Right ventricle myocardium superior (tissue), 1 donor: ENCODE measurements at places on chromosomes 7 and 10. TPM values are rescaled to one million over a fixed set of nuclear protein-coding genes. Genes with fewer than 3 reads are reported as not detected.

DNA sequence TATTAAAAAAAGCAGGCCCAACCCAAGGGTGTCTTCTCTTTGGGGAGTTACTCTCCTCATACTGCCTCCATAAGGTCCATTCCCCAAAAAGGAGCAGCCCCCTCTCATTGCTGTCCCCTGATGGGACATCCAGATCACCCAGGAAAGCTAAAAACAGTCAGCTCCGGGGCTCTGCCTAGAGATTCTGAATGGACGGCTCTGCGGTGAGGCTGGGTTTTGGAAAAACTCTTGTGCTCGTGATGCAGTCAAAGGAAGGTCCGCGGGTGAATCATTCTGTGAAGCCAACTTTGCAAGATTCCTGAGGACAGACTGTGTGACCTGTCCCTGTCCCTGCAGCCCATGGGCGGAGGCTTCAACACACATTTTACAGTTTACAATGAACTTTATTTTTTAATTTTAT, 351.5 kb downstream of the TYW1 start:
- DNase-seq, result no peak

GRCh38 chr7:146423446-146423845, 306.8 kb downstream of the CNTNAP2 start:
- no peak for DNase-seq

DNA sequence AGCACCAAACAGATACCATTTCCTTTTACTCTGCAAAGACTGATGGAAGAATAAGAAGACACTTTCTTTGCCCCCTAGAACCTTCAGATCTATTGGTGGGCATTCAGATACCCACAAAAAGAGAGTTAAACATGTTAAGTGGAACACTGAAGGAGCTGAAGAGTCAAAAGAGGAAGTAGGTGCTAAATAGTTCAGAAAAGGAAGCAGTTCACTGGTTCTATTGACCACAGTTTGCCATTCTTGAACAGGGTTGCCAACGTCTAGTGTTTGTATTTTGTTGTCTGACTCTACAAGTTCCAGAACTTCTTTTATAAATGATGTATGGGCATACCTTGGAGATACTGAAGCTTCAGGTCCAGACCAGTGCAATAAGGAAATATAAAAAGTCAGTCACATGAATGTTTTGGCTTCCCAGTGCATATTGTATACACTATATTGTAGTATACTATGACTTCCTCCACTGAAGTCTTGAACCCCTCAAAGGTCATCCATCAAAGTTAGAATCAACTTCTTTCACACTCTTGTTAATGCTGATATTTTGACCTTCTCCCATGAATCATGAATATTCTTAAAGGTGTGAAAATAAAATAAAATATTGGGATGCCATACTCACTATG, 47.5 kb upstream of the AGR3 start:
- DNase-seq, result no peak

Gene EGFR
- 10.1 TPM for total RNA-seq

Gene CFTR
- 0.86 TPM for total RNA-seq

DNA sequence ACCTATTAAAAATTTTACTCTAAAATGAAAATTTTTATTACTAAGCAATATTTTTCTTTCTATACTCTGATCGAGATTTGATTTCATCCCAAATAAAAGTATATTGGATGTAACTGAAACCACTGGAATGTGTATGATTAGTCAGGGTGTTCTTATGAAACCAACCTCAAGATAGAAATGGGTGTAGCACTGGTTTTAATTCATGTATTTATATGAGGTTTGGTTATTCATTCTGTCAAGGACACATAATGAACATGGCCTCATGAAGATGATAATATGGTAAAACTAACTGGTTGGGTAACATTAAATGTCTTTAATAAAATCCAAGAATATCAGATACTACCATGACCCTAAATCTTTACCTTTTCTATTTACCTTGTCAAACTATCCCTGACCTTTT, 197.7 kb downstream of the SEMA3A start:
- no peak for DNase-seq

- no peak for DNase-seq
Observed at GRCh38 chr10:103168438-103168837, 24.6 kb downstream of the NT5C2 start.

- DNase-seq, result no peak
Observed at GRCh38 chr7:92758796-92759431, 77.5 kb downstream of the CDK6 start.

Gene FFAR4
- total RNA-seq, result 0.16 TPM

Gene IFIT1B
- total RNA-seq, result not detected

DNA sequence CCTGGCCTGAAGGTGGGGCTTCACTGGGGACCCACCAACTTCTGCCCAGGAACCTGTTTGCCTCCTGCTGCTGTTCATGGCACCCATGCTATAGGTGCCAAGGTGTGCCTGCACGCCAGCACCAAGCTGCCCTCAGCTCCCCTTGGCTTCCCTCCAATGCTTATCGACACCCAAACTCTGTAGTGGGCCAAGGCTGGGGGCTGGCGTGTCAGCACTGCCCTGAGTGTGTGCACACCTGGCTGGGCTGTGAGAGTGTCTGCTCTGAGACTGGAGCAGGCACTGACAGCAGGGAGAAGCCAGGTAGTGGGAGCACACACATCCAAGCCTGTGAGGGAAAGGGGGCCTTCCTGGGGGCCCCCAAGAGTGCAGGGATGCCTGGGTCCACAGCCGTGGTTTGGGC, 43.1 kb upstream of the TUBB8 start:
- DNase-seq, result no peak

Gene TMEM60
- total RNA-seq, result 6.6 TPM

Gene GPR146
- 26.3 TPM for total RNA-seq

- no peak for DNase-seq
Observed at GRCh38 chr10:44635176-44635575, 250.3 kb upstream of the CXCL12 start.
